ENCODE measurements at places on chromosomes 6 and 20.

GRCh38 chr6:165605182-165605875 is 57.7 kb downstream of the PDE10A start:
- no peak for DNase-seq

GRCh38 chr6:89925826-89926225 is 31.6 kb downstream of the GJA10 start:
- DNase-seq = no peak

DNA sequence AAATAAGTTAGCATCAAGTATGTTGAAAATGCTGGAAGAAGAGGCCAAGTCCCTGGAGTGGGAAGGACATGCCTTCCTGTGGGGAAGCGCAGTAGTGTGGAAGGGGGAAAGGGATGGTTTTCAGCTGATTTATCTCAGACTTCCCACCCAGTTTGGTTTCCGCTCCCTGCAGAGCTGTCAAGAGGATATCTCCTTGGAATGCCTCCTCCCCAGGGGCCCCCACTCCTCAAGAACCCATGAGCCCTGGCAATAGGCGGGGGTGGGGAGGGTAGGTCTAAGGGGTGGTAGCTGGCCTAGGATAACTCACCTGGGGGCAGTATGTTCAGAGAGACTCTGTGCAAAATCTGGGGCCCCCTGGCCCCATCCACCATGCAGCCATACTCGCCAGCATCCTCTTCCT is 696 bp downstream of the TREML1 start:
- DNase-seq = no peak

DNA sequence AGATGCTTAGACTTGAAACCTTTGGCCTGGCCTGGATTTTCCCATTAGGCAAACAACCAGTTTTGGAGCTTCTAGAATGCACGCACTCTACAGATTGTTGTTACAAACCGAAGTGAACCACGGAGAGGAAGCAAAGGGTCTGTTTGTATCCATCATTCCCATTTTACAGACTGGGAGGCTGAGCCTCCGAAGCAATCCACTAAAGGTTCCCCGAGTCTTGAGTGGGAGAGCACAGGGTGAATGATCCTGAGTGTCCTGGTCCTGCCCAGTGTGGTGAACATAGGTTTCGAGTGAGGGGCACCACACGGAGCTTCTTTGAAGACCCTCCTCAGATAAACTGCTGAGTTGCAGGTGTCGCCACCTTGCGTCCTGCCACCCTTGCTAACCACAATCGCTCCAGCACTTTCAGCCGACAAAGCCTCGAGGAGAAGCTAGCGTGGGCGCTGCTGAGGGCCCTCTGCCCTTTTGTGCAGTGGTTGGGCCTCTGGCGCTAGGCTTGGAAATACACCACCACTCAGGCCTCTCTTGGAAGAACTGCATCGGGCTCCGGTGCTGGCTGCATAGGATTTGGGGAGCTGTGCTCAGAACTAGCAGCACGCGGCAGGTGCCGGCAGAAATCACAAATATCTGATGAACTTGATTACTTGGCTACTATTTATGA is 1.4 kb upstream of the PRDM13 start:
- DNase-seq = no peak

GRCh38 chr20:63839620-63840019 is 8.6 kb upstream of the ZBTB46 start:
- no peak for DNase-seq

DNA sequence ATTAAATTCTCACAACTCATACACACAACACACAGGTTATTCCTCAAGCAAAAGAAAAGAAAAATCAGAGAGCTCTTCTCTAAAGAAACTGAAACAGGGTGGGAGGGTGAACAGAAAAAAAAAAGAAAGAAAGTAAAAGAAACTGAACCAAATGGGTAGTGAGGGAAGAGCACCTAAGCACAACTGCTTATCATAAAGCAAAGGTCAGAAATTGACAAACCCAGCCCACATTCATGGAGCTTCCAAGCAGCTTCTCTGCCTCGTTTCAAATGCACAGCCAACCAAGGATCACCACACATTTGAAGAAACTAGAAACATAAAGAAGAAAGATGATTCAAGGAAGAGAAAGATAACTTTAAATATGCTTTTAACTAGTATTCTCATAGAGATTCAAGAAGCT is 90.5 kb downstream of the RNGTT start:
- DNase-seq = no peak

GRCh38 chr20:23492292-23492691 is 1.4 kb downstream of the CST8 start:
- no peak for DNase-seq
